ENCODE measurements at places on chromosomes 6 and 20.

DNA sequence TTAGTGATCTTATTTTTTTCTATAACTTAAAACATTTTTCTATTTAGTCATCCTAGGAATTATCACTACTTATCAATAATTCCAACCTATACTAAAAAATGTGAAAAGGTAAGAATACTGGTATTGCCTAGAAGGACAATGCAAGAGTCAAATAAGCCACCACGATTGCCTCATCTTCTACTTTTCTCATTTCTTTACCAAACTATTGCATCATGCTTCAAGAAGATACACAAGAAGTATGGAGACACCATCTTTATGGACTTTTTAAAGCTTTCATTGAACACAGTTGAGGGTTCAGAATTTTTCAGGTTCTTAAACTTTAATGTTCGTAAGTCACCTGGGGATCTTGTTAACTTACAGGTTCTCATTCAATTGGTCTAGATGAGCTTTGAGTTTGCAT, 25.9 kb downstream of the ELOVL2 start:
- DNase-seq = no peak

DNA sequence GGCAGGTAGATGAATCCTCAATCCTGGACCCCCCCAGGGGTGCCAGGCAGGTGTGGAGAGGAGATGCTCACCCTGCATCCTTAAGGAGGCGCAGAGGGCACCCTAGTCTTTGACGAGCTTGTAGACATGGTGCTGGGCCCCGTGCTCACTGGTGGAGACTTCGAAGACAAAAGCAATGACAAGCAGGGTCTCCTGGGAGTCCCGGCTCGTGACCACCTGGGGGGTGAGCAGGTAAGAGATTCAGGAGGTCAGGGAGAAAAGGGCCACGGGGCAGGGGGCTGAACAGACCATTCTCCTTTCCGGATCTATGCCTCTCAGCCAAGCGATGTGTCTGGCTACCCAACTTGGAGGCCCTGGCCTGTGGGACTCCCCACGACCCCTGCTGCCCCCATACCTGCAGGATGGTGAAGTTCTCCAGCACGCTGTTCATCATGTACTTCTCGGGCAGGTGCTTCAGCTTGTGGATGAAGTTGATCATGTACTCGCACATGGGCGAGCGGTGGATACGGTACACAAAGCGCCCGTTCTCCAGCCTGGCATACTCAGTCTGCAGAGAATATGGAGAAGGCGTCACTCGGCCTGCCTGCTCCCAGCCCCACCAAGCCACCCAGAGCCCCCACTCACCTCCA, 6.9 kb downstream of the RPL10A start:
- no peak for DNase-seq

DNA sequence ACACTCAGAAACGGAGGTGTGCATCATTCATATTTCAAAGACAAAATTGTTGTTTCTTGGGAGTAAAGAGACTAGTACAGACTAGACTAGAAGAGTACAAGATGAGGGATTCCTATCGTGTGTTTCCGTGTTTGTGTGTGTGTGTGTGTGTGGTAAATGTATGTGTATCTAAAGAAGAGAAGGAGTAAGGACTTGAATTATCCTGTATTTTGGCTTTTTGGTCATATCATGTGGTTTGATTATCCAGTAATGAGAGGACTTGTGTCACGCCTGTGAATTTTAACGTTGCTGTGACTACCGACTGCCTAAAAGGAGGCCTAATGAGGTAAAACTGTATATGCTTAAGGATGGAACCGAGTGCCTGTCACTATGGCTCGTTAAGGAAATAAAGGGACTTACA, 44.4 kb upstream of the MAP7 start:
- no peak for DNase-seq

DNA sequence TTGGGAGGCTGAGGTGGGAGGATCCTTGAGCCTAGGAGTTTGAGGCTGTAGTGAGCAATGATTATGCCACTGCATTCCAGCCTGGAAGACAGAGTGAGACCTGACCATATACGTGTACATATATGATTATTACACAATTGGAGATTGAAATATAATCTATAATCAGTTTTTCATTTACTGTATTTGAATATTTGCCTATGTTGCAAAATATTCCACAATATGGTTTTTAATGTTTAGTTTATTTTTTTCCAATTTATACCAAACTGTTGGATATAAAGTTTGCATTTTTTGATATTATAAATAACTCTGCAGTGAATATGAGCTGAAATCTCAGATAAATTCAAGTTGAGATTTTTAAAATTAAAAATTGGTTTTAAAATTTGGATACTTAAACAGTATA, 79.6 kb upstream of the SIRPG start:
- no peak for DNase-seq

GRCh38 chr6:5850848-5851255, 155.9 kb downstream of the NRN1 start:
- no peak for DNase-seq

DNA sequence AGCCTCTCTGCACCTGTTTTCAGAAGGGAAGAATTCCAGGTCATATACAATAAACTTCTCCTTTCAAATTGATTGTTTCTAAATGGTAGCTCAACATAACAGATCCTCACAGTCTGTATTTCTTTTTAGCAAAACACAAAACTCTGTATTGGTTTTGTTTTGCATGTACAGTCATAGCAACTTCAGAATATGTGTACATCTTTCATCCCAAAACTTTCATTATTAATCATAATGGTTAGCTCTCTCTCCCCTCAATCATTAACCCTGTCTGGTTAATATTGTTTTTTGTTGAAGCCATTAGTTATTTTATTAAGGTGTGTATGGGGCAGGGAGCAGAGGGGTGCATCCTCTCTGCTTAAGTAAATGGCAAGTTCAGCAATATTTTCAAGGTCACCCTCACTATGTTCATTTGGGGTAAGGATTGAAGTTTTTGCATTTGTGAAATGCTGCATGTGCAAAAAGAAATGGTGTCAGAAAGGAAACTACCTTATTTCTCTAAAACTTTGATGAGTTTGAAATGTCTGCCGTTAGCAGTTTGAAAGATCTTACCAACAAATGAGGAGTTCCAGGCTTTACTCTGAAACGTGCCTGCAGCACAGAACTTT, 136.8 kb upstream of the BTBD3 start:
- no peak for DNase-seq

- DNase-seq = peak; percentile 98
Observed at GRCh38 chr6:26240157-26241032, 124.6 kb upstream of the BTN3A2 start.

- peak; percentile 39 for DNase-seq
Observed at GRCh38 chr6:26044140-26045064, 42.8 kb upstream of the HFE start.

DNA sequence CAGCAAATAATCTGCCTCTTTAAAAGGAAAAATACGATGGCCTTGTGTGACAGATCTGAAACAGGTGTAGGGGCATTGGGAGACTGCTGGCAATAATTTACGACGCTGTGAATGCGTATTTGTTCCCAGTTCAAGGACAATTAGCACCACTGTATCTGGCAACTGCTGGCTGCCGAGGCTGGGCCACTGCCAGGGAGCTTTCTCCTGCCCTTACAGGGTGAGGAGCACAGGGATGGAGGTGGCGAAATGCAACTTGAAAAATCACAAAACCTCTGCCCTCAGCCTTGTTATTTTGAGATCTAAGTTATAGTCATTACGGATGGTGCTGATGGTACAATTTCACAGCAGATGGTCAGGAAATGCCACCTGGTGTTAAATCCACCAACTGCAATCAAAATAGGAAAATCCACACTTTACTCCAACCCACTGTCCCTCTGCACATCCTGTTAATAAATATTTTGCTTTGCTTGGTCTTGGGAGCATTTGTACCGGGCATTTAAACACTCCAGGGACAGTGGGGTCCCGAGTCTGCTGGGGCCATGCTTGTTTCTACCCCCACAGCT, 6.4 kb downstream of the MYLK4 start:
- no peak for DNase-seq

GRCh38 chr20:8912731-8913130, 156.2 kb upstream of the PLCB4 start:
- DNase-seq = no peak

DNA sequence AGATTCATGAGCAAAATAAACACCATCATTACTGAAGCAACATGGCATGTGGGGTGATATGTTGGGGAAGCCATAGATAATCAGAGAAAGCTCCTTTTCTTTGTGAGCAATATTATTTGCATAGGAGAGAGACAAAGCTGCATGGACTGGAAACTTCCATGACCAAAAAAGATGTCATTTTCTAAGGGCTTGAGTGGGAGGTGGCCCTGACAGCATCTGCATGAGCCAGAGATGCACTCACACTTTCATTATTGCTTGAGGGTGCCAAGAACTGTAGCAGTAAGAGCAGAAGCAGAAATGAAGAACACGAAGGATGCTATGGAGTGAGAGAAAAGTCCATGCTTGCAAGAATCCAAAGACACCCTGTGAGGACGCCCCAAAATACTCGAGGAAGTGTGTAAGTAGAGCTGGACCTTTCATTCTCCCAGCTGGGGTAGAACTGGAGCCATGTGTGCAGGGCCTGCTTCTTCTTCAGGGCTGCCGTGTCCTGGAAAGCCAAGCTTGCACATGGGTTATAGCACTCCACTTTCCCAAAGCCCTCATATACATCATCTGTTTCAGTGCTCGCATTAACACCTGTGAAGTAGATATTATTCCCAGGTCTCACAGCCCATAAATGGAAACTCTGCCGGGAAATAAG, 851.2 kb downstream of the DHX35 start:
- DNase-seq = no peak

DNA sequence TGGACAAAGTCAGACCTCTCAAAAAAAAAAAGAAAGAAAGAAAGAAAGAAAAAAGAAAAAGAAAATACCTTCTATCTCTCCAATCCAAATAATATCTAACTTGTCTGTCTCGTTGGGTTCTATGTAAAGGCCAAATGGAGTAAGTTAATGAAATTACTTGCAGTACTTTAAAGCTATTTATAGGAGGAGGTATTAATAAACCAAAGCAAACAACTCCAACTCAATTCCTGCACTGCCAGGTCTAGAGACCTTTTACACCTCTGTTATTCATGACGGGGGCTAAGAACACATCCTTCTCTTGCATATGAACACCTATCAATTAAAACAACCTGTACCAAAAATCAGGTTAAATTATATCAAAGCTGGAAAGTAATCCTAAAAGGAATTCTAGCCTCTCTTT, 80.6 kb downstream of the MAP3K5 start:
- DNase-seq = no peak

DNA sequence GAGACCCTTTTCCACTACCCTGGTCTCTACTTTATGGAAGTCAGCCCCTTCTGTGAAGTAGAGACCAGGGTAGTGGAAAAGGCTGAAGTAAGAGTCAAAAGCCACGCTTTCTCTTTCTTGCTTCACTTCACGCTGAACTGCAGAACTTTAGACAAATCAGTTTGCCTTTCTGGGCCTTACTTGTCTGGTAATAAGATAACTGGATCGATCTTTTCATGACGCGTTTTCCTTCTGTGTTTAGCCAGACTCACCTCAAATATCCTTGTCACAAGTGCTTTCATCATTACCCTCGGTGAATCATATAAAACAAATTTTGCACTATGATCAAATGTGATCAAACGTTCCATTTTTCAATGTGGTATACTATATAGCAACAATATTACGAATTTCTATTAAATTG, 170.7 kb downstream of the CLIC5 start:
- DNase-seq = no peak

DNA sequence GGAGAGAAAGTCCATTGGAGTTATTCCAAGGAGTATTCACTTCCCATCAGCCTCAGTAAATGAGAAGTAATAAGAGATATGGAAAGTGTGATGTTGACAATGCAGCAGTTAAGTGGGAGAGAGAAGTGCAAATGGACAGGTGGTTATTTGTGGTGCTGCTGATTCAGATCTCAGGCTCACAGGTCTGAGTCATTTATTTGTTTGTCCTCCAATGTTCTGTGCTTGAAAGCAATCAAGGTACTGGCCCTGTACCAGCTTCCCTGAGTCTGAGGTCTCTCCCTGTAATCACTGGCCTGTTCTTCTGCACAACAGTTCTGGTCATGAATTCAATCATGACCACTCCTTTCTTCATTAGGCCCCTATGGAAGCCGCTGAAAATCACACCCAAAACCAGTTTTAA, 827.7 kb downstream of the MAFB start:
- no peak for DNase-seq

- no peak for DNase-seq
Observed at GRCh38 chr6:104885518-104886043, 25.9 kb upstream of the HACE1 start.

DNA sequence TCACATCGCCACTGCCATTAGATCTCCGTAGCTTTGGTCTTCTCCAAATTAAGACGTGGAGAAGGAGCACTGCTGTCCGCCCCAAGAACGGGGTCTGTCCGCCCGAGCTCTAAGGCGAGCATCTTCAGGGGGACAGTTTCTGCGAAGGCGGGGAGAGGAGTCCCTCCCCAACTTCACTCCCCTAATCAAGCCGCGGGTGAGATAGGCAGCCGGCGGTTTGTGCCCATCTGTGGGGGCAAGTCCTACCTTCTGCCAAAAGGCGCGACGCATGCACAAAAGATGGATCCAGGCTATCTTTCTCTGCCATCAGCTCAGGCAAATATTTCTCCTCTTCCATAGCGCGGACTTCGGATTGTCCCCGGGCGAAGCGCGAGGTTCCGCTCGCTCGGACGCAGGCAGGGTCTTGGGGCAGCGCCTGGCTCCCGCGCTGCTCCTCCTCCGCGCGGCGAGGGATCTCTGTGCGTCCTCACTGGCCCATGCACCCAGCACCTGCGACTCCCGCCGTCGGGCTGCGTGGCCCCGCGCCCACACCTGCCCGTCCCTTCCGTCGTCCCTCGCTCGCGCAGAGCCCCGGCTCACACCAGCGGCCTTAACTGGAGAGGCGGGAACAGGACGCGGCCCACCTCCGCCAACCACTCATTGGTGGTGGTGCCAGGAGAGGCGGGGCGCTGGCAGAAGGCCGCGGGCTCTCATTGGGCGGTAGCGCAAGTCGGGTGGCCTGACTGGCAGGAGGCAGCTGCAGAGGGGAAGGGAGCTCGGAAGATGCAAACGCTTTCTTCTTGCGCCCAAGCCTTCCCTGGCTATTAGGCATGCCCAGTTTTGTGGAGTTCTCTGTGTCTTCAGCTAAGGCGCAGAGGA, at the start of gene KHDRBS2:
KHDRBS2 (minus strand) TSS at position 614 of the 858 bp plus-strand sequence.
- DNase-seq = no peak

DNA sequence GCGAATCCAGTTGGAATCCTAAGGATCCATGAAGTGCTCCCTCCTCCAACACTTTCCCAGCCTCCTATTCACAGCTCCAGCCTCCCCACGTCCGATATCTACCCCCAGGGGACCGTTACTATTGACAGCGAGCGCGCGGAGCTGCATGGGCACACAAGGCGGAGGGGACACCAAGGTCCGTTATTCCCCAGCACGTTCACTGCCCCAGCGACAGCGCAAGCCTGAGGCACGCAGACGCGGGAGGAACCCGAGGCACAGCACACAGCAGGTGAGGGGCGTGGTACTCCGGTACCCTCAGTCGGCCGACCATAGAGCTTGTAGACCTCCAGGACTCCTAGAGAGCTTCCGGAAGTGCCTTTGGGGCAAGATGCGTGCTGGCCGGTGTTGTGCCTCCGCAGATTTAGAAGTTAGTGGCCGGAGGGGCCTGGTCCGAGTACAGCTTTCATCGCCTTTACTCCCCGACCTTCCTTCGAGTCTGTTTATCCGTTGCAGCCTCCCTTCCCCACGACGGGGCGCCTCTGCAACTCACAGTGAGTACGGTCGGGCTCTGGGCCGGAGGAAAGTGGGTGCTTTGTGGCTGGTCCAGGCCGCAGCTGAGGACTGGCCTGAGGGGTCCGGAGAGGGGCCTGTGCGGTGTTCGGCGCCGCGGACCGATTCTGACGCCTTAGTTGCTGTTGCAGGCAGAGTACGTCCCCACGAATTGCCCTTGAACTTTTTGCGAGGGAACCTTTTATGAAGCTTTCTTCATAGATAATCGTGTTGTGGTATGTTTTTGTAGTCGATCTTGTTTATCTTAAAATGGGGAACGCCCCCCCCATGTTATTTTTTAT, at the start of gene ZKSCAN8:
ZKSCAN8 (plus strand) TSS at position 384 of the 830 bp plus-strand sequence. CDS start 6,525 bp downstream, outside the sequence.
- DNase-seq = peak; percentile 83

GRCh38 chr6:98308564-98308963, 525.8 kb upstream of the POU3F2 start:
- no peak for DNase-seq

Data from fibroblast of skin of right quadriceps (primary cell).